T-helper 2 cell treated with Interferon-gamma antibody and Interleukin-4, amounts not matched to agents 5 μg/mL and 100 μg/mL, for 36 hours (primary cell): ENCODE measurements at places on chromosomes 11 and 22.

GRCh38 chr22:43036282-43036829, 21.4 kb upstream of the PACSIN2 start:
- H3K4me1 ChIP-seq = no peaks in the 10 kb centered on the region
- H3K36me3 ChIP-seq = no peaks in the 10 kb centered on the region
- H3K27ac ChIP-seq = no peak overlapping the region
- no peaks in the 10 kb centered on the region for H3K27me3 ChIP-seq

GRCh38 chr11:63613517-63614135, 607 bp downstream of the PLAAT3 start:
- peaks cover 21% of the 10 kb centered on the region for H3K27me3 ChIP-seq
- DNase-seq = no peak
- no peak overlapping the region for H3K27ac ChIP-seq
- H3K4me1 ChIP-seq = peaks cover 10% of the 10 kb centered on the region
- no peaks in the 10 kb centered on the region for H3K36me3 ChIP-seq

DNA sequence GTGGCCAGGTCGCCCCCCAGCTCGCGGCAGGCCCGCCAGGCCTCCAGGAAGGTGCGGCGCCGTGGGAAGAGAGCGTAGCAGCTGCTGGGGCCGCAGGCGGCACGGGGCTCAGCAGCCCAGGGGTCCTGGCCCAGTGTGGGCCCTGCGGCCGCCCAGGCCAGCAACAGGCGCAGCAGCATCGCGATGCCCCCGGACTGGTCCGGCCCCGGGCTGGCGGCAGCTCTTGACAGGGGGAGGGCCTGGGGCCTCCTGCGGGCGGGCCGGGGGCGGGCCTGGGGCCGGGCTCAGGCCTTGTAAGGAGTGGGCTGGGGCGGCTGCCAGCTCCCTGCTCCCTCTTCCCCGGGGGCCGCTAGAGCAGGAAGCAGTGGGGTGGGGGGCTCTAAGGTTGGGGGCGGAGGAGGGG, at the start of gene CD248:
CD248 (minus strand) TSS at position 196 of the 403 bp plus-strand sequence; CDS start at position 179, 17 bp downstream.
- H3K36me3 ChIP-seq = no peaks in the 10 kb centered on the region
- no peak within 1 kb of the TSS for H3K4me3 ChIP-seq
- peaks cover 25% of the 10 kb centered on the region for H3K4me1 ChIP-seq
- peaks cover 7% of the 10 kb centered on the region for H3K27me3 ChIP-seq
- no peak for DNase-seq
- peak within 1 kb of the TSS; percentile 71 for H3K27ac ChIP-seq

GRCh38 chr11:27721264-27722116, 21.2 kb upstream of the BDNF start:
- peaks cover 58% of the 10 kb centered on the region for H3K27me3 ChIP-seq
- H3K4me3 ChIP-seq = no peak overlapping the region
- H3K4me1 ChIP-seq = peaks cover 2% of the 10 kb centered on the region
- no peaks in the 10 kb centered on the region for H3K36me3 ChIP-seq

- H3K4me3 ChIP-seq = peak overlapping the region; percentile 68
- H3K4me1 ChIP-seq = peaks cover 59% of the 10 kb centered on the region
- no peaks in the 10 kb centered on the region for H3K36me3 ChIP-seq
- peaks cover 2% of the 10 kb centered on the region for H3K27me3 ChIP-seq
Observed at GRCh38 chr22:26642465-26643417, 14.6 kb upstream of the MIAT start.

DNA sequence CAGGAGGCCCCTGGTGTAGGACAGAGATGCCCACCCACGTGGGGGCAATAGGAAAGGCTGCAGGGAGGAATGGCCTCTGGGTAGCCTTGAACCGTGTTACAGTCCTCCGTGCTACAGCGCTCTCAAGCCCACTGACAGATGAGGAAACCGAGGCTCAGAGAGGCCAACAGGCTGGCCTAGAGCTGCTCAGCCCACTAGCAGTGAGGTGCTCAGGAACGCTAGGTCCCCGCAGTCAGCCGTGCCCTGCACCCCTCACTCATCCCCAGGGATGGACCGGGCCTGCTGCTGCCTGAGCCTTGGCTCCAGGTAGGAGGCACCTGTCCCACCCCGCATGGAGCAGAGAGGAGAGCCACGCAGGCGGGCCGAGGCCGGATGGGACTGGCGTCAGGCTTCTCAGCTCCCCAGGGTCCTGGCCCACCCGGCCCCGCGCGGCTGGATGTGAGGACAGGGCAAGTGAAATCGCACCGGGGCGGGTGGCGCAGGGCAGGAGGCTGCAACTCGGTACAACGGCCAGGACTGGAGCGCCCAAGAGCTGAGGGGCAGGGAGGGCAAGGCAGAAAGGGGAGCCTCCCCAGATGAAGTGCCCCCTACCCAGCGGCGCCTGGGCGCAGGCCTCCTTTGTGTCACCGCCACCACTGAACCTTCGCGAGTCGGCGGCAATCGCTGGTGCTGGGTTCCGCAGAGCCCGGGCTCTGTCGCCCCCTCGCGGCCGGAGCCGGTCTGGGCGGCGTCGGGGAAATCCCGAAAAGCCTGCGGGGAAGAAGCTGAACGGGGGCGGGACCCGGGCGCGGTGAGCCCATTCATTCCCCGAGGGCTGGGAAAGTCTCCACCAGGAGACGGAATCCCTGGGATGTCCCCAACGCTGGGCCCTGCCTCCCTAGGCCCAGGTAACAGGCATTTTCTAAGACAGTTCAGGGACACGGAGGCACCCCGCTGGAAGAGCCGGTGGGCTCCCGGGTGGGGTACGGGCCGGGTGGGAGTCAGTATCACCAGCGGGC, 8.4 kb upstream of the SLC2A11 start:
- no peak overlapping the region for H3K4me3 ChIP-seq
- H3K36me3 ChIP-seq = no peaks in the 10 kb centered on the region
- peak; percentile 85 for DNase-seq
- peaks cover 5% of the 10 kb centered on the region for H3K27me3 ChIP-seq
- no peak overlapping the region for H3K27ac ChIP-seq
- H3K4me1 ChIP-seq = peaks cover 1% of the 10 kb centered on the region

- no peak for DNase-seq
- peaks cover 10% of the 10 kb centered on the region for H3K27me3 ChIP-seq
- peaks cover 8% of the 10 kb centered on the region for H3K4me1 ChIP-seq
- H3K4me3 ChIP-seq = no peak overlapping the region
- no peaks in the 10 kb centered on the region for H3K36me3 ChIP-seq
- no peak overlapping the region for H3K27ac ChIP-seq
Observed at GRCh38 chr22:21026783-21027692, 5.3 kb downstream of the SLC7A4 start.

GRCh38 chr11:126702165-126702720, 298.3 kb downstream of the KIRREL3 start:
- H3K4me3 ChIP-seq = no peak overlapping the region
- H3K27ac ChIP-seq = no peak overlapping the region
- no peak for DNase-seq
- no peaks in the 10 kb centered on the region for H3K4me1 ChIP-seq
- no peaks in the 10 kb centered on the region for H3K27me3 ChIP-seq

DNA sequence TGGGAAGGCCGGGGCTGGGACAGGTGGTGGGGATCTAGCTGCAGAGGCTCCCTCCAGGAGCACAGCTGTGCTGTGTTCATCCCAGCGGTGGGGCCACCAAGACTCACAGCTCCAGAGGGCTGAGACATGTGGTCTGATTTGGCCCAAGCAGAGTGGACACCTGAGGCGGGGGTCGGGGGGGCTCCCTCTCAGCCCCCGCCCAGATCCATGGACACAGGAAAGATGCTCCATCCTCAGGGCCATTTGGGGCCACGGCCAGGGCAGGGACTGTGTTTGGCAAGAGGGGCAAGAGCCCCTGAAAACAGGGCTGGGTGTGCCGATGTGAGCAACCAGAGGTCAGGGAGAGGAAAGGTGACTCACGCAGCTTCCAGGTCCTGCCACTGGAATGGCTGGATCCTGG, 219.4 kb downstream of the BRD1 start:
- H3K27me3 ChIP-seq = no peaks in the 10 kb centered on the region
- H3K36me3 ChIP-seq = peaks cover 39% of the 10 kb centered on the region
- no peak overlapping the region for H3K4me3 ChIP-seq

DNA sequence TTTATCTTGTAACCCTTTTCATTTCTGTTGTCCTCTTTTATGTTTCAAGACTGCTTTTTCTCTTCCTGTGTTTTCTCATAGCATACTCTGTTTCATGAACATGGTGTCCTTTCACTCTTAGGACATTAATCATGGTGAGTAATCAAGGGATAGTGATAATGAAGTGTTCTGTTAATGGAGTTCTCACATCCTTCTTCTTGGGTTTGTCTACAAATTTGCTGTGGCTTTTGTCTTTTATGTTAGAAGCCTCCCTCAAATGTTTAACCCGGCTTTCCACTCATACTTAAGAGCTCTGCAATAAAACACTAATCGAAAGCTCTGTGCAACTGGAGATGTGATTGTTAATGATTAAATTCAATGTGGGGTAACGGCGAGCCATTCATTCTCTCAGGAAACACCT, 593.6 kb downstream of the NELL1 start:
- H3K27ac ChIP-seq = no peak overlapping the region
- no peak overlapping the region for H3K4me3 ChIP-seq
- no peaks in the 10 kb centered on the region for H3K36me3 ChIP-seq

DNA sequence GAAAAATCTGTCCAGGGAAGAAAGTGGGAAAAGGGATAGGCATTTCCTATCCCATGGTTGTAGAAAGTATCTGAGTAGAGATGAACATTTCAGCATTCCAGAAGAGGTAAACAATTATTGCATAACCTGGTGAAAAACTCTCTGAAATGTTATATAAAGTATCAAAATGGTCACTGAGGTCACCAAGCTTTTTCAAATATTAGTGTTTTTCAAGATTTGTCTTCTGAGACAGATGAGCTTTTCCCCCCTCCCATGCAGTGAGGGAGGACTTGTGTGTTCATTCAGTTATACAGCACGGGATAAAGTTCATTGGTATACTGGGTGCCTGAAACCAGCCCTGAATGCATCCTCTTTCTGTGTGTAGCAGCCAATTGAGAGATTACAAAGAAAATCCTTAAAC, 1.9 kb upstream of the DEPDC7 start:
- DNase-seq = no peak
- H3K27me3 ChIP-seq = peaks cover 69% of the 10 kb centered on the region
- no peak overlapping the region for H3K27ac ChIP-seq
- H3K36me3 ChIP-seq = no peaks in the 10 kb centered on the region
- H3K4me1 ChIP-seq = peaks cover 18% of the 10 kb centered on the region
- no peak overlapping the region for H3K4me3 ChIP-seq

DNA sequence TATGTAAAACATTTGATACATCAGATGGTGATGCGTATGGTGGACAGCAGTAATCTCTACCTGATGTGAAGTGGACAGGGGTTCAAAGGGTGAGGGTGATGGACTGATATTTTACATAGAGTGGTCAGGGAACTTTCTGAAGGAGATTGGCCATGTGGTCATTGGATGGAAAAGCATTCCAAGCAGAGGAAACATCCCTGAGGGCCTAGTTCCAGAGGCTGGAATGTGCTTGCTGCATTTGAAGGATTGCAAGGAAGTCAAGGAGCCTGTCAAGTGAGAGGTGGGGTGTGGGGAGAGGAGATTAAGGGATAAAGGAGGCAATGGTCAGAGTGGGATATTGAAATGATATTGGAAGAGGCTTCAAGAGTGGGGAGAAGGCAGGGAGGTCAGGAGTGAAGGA, 151.9 kb upstream of the NTM start:
- no peak overlapping the region for H3K4me3 ChIP-seq
- H3K27ac ChIP-seq = no peak overlapping the region
- no peak for DNase-seq
- H3K36me3 ChIP-seq = no peaks in the 10 kb centered on the region

GRCh38 chr11:74449369-74449931, 17.9 kb downstream of the KCNE3 start:
- H3K27ac ChIP-seq = no peak overlapping the region
- H3K36me3 ChIP-seq = no peaks in the 10 kb centered on the region
- H3K27me3 ChIP-seq = peaks cover 7% of the 10 kb centered on the region

DNA sequence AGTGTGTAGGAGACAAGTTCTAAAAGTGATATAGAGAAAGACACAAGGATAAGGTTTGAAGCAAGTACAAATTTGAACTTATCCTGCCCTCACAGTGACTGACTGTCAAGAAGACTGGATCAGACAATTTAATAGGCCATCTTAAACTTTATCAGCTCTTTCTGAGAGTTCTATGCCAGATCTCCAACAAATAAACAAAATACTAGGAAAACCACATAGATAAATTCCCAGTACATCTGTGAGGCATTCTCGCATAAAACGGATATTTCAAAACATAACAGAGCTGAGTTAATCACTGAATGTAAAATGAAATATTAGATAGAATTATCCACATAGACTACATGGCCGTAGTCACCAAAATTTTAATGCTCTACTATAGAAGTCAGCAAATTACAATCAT, 120.9 kb upstream of the LUZP2 start:
- no peak for DNase-seq
- no peak overlapping the region for H3K4me3 ChIP-seq
- H3K27me3 ChIP-seq = no peaks in the 10 kb centered on the region
- H3K27ac ChIP-seq = no peak overlapping the region
